ENCODE measurements at places on chromosomes 7 and 10.

DNA sequence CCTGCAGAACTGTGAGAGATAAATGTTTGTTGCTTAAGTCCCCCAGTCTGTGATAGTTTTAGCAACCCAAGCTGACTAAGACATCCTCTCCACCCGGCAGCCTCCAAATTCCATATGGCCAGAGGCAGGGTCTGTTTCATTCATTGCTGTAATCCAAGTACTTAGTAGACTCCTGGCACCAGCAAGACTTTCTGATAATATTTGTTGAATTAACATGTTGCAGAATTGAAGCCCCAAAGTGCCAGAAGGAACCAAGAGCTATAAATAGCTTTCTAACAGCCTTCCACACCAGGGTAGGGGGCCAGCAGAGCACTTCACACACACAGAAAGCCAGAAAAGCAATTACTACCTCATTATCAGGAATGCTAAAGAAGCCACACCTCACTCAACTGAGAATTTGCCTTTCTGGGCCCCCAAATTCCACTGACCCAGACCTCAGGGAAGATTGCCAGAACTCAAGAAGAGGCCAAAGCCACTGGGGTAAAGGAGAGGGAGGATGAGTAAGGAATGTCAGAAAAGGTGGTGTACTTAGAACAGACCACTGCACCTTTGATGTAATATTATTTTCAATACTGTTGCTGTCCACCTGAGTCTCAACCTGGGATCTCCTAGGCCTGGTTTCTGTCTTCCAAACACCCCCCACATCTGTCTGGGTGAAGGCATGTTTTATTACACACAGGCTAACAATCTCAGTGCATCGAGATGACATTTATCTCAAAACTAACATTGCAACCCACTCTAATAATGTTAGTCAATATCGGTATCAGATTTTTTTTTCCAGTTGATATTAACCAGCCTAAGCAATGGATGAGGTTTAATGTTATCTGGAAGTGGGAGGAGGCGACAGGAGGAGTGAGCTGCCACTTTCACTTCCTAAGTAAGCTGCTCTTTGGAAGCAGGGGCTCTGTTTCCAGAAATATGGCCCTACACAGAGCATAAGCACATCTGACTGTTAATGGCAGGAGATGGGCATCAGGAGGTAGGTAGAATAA, 5.5 kb downstream of the NOD1 start:
- DNase-seq, result no peak

GRCh38 chr7:101816595-101817470, 593 bp upstream of the CUX1 start:
- no peak for DNase-seq

DNA sequence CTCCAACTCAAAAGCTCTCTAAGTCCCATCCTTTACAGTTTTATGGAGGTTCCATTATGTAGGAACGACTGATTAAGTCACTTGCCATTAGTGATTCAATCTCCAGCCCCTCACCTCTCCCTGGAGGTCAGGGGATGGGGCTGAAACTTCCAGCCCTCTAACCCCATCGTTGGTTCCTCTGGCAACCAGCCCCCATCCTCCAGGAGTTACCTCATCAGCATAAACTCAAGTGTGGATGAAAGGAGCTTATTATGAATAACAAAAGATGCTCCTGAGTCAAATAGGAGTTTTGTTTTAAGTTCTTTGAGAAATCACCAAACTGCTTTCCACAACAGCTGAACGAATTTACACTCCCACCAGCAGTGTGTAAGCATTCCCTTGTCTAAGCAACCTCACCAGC, 494.3 kb upstream of the AUTS2 start:
- DNase-seq, result no peak

- no peak for DNase-seq
These were observed 188.9 kb downstream of the BICC1 start for GRCh38 chr10:58701405-58702135.

DNA sequence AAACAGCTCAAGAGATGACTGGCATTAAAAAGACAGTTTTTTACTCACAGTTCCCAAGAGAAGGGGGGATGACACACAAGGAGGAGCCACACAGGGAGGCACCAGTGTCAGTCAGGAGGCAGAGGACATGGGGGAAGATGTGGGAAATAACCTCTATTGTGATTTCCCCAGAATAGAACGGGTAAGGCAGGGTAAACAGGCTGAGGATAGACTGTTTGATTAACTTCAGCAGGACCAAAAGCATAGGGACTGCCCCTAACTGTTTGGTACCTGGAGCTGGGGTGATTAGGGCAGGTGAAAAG, 60.7 kb downstream of the RAPGEF5 start:
- no peak for DNase-seq

DNA sequence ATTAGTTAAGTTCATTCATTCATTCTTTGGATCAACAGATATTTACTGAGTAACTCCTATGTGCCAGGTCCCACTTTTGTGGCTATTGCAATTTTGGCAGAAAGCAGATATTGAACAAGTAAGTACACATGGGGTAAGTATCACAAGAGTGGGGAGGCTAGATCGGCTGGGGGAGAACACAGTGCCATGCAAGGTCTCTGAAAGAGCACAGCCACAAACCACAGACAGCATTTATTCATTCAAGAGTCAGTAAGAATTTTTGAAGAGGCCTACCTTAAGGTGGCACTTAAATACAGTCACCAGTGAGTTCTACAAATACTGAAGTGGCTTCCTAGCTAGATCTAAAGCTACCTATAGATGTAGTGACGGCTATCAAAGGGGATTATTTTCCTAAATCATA, 304.2 kb downstream of the RNLS start:
- no peak for DNase-seq

- DNase-seq, result no peak
These were observed 14.4 kb upstream of the ATP6V0E2 start for GRCh38 chr7:149859369-149859768.

- no peak for DNase-seq
These were observed 145.7 kb downstream of the EGFR start for GRCh38 chr7:55164527-55164926.

DNA sequence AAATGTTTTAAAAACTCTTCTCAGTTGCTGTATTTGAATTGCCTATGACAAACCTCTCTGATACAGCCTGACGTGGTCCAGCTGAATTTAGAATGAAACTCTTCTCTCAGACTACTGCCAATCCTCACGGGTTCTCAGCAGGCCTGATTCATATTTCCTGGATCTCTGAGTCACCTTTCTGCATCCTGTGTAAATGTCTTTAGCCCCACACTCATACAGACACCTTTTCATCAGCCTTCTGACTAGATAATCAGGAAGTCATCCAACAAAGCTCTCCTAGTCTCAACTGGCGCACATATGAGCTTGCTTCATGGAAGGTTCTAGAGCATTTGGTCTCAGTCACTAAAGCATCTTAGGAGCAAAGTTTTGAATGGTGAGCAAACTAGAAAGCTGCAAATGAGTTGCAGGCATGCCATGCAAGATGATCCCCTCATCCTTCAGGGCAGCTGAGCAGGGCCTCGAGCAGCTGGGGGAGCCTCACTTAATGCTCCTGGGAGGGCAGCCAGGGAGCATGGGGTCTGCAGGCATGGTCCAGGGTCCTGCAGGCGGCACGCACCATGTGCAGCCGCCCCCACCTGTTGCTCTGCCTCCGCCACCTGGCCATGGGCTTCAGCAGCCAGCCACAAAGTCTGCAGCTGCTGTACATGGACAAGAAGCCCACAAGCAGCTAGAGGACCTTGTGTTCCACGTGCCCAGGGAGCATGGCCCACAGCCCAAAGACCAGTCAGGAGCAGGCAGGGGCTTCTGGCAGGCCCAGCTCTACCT, 182.8 kb downstream of the ARHGAP12 start:
- DNase-seq, result no peak

- DNase-seq, result no peak
These were observed 36.7 kb downstream of the GNG11 start for GRCh38 chr7:93958216-93958615.

- DNase-seq, result no peak
These were observed 179.1 kb downstream of the PRKCQ start for GRCh38 chr10:6400821-6401465.

DNA sequence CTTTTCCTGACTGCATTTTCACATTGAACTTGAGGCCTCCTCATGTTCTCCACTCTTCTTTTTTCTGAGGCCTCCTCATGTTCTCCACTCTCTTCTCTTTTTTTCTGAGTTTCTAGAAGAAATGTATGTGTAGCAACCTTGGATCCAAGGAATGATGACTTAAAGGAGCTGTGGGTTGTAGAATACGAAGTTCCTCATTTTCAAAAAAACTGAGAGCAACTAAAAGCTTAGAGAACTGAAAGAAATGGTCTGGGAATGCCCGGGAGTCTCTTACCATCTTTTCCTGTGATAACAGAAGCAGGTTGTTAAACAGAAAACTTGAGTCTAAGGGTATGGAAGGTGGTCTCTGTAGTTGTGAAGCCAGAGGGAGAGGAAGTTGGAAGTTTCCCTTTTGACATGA, 32.8 kb downstream of the MRPS33 start:
- DNase-seq, result no peak

- DNase-seq, result peak; percentile 34
These were observed 14.6 kb downstream of the PALS2 start for GRCh38 chr7:24587853-24588252.

GRCh38 chr7:105776986-105777910, 99.2 kb downstream of the ATXN7L1 start:
- no peak for DNase-seq

DNA sequence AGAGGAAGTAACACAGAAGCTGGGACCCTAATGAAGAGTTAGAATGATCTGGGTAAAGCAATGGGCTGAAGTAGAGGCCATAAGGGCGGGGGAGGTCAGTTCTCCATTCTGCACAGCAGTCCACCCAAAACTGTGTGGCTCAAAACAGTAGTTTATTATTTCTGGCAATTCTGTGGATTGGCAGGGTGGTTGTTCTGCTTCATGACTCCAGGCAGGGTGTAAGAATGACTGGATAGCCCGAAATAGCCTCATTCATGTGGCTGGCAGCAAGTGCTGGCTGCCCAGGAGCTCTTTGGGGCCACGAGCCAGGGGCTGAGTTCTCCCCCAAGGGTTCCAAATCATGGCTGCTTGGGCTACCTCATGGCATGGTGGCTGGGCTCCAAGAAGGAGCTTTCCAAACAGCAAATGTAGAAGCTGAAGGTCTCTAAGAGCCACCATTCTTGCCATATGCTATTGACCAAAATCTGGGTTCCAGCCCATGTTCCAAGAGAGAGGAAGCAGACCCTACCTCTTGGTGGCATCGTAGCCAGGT, 315.1 kb upstream of the C7orf33 start:
- DNase-seq, result no peak

- no peak for DNase-seq
These were observed 170.3 kb upstream of the FAM171A1 start for GRCh38 chr10:15541376-15541775.

Data from activated T-cell treated with anti-CD3 and anti-CD28 coated beads for 1 hour (primary cell).